ENCODE measurements at places on chromosomes 16 and 17. TPM values are rescaled to one million over a fixed set of nuclear protein-coding genes. Genes with fewer than 3 reads are reported as not detected.
A peak's percentile ranks its signal among the peaks of the same experiment; 100 is the strongest.

GRCh38 chr16:79150632-79151310 lies 449.8 kb downstream of the MAF start:
- DNase-seq = no peak

DNA sequence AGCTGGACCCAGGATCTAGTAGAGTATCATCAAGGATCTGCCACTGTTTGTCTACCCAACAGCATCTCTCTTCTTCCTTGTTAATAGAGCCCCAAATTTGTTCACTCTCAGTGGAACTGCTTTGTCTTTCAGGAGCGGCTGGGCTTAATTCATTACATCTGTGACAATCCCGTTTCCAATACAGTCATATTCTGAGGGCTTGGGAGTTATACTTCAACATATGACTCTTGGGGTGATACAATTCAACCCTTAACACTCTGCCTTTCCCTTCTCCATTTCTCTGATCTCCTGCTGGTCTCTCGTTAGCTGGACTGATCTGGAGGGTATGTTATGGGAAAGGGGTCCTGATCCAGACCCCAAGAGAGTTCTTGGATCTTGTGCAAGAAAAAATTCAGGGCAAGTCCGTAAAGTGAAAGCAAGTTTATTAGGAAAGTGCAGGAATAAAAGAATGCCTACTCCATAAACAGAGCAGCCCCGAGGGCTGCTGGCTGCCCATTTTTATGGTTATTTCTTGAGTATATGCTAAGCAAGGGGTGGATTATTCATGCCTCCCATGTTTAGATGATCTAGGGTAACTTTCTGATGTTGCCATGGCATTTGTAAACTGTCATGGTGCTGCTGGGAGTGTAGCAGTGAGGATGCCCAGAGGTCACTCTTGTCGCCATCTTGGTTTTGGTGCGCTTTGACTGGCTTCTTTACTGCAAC lies 42.4 kb downstream of the IQCK start:
- DNase-seq = no peak

GRCh38 chr16:25064937-25065336 lies 46.6 kb upstream of the LCMT1 start:
- no peak for DNase-seq

- DNase-seq = no peak
Observed at GRCh38 chr17:1754430-1755112, 7.3 kb upstream of the SERPINF1 start.

DNA sequence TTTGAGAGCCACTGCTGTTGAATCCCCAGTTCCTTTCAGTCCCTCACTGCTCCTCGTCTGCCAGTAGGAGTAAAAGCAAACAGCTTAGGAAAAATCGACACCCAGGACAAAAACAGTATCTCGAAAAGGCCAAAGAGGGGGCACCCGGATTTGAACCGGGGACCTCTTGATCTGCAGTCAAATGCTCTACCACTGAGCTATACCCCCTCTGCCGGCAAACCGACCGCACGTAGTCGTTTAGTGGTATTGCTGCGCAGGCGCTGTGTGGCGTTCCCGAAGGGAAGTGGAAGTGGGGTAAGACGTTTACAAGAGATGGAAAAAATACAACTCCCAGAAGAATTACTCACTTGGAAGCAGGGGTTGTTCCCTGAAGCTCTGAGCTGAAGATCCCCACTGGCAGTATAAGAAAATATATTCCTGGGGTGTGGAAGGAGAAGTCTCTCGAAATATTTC lies 2.2 kb upstream of the PLXDC1 start:
- peak; percentile 91 for DNase-seq

GRCh38 chr17:69978056-69978646 lies 96.9 kb upstream of the KCNJ16 start:
- no peak for DNase-seq

DNA sequence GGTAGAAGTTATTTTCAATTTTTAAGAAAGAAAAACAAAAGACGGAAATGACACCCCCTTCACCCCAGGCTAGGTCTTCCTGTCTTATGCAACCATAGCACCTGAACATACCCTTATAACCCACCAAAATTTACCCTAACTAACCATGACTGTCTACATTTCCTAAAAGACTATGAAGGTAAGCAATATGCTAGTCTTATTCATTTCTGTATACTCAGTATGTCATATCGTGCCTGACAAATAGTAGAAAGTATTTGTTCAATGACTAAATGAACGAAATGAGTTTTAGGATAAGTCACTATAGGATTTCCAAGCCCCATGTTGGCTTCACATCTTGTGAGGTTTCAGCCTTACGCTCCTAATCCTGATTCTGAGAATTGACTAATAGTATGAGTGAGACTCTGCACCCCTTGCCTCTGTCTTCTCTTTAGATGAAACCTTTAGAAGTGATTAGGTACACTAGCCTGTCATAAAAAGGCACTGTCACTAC lies 6.5 kb downstream of the ADAT1 start:
- no peak for DNase-seq

GRCh38 chr16:11946433-11946832 lies 4.6 kb upstream of the NPIPB2 start:
- no peak for DNase-seq

- no peak for DNase-seq
Observed at GRCh38 chr16:85011846-85012284, 530 bp upstream of the ZDHHC7 start.

- DNase-seq = no peak
Observed at GRCh38 chr17:79544142-79544914, 66.5 kb downstream of the RBFOX3 start.

DNA sequence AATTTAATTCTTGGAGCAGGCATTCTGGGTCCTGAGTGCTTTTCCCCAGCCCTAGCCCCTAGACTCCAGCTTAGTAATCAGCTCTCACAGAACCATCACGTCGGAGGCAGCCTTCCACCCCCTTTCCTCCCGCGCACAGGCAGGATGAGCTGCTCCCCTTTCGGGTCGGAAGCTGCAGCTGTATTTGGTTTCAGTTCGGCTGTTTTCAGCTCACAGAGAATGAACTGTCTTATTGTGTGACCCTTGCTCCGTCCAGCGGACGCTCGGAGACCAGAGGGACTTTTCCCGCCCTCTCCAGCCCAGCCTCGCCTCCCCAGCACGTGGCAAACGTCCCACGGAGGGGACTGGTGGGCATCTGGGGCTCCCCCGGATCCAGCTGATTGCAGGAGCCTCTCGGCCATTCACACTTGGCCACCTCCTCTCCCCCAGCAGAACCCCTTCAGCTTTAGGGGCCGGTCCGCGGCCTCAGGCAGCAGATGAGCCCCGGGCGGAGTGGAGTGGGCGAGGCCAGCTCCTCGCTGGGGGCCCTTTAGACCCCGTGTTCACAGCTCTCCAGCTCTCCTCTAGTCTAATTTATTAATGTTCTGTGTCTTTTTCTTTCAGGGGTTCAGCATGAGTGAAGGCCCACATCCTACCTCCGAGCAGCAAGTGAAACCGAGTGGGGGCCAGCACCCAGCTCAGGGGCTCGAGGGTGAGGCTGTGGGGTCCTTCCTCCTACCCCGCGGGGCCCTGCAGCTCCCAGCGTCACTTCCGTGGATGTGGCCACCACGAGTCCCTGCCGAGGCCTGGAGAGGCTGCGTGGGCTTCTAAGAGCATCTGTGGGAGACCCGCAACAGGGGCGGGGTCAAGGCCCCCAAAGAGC lies 863 bp upstream of the UTS2R start:
- no peak for DNase-seq

DNA sequence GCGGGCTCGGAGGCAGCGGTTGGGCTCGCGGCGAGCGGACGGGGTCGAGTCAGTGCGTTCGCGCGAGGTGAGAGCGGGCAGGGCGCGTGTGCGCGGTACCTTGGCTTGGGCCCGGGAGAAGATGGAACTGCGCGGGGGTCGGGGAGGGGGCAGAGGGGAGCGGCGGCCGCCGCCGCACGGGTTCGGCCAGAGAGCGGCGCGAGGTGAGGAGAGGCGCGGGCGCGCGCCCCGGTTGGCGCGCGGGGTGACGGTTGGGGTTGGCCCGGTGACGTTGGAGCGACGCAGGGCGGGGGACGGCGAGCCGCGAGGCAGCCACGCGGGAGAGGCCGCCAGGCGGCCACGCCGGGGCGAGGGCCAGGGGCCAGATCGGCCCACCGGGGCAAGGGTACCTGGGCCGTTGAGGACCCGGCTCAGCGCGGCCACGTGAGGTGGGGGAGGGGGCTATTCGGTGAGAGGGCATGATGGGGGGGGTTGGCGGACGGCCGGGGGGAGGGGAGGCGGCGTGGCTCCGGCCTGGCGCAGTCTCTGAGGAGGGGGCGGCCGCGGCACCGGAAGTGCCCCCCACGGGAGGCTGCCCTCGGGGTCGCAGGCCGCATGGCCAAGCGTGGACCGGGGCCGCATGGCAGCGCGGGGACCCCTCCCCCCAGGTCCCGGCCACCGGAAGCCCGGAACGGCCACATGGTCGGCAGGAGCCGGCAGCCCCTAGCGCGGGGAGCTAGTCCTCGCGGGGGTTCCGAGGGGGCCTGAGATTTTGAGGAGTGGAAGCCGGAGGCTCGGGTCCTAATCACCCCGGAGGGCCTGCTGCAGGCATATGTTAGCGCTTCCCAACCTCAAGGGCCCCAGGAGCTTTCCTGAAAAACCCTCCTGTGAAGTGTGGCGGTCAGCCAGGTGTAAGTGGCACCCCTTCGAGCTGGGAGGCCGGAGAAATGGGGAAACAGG lies 527 bp downstream of the EIF5A start:
- peak; percentile 74 for DNase-seq

DNA sequence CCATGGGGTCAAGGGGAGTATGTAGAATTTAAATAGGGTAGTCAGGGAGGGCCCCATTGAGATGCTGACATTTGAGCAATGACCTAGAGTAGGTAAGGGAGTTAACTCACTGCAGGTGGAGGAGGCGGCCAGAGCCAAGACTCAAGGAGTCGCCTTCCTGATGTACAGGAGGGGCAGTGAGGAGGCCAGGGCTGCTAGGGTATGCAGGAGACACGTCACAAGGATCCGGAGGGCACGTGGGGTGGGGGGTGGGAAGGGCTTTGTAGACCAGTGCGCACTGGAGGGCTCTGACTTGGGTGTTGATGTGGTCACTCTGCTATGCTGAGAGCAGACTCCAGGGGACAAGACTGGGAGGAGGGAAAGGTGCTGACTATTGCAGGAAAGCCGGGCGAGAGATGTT lies 37.5 kb downstream of the SPECC1 start:
- DNase-seq = no peak

DNA sequence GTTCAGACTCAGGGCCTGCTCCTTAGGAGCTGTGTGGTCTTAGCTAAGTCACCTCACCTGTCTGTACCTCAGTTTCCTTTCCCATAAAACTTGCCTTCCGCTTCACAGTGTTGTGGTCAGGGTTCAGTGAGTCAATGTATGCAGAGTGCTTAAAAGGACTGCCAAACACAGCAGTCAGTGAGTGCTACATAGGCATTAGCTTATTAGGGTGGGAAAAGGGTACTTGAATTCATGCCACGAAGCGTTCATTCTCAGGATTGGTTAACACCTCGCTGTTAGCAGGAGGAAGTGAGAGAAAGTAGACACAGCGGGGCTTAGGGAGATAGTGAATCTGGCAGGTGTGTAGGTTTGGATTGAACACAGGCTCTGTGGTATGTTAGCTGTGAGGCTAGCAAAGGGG lies 155.2 kb downstream of the SHISA9 start:
- DNase-seq = no peak

- DNase-seq = no peak
Observed at GRCh38 chr17:1237471-1237870, 32.8 kb upstream of the BHLHA9 start.

DNA sequence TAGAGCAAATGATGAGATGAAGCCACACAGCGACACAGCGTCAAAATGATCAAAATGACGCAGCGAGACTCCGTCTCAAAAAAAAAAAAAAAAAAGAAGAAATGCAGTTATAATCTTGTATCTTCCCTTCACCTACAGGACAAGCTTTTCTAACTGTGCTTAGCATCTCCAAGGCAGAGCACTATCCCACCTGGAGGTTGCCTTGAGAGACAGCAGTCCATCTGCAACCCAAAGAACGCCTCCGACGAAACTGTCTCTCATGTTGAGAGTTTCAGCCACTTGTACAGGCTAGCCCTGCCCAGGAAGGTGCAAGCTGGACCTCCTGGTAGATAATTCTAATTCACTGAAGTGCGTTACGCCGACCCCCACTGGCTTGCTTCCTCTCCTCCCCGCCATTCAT lies 46.7 kb upstream of the GCSH start:
- DNase-seq = no peak

GRCh38 chr17:16379654-16380053 lies 1.2 kb upstream of the UBB start:
- no peak for DNase-seq

DNA sequence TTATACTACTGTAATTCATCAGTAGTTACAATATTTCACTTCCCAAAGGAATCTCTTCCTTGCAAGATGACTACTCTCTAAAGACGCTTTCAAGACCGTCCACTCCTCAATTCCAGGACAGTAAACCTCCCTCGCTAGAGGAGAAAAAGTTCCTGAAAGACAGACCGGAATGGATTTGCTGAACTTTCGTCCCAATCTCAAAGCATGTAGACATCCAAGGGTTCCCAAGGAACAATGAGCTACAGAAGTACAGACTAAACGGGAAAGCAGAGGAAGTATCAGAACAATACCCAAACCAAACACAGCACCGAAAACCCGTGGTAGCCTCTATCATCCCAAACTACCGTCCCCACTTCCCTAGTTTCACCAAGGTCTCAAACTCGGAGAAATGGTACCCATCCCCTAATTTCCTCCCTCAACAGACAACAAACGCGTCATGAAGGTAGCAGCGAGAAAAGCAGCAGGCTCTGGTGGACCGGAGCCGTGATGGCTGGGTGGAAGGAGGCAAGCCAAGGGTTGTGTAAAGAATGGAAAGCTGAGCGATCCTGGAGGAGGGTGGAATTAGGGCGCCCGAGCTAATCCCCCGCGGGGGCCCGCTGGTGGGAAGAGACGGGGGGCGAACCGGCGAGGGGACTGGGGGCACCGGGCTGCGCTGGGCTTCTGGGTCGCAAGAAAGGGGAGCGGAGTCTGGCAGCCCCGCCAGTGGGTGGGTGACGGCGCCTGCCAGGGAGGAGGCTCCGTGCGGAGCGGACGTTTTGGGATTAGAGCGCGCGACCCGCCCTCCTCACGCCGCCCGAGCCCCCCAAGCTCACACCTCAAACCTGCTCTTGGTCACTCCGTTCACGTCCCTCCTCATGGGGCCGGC lies 647 bp downstream of the FBXL20 start:
- no peak for DNase-seq

- peak; percentile 21 for DNase-seq
Observed at GRCh38 chr17:29068818-29069217, 25.9 kb downstream of the PIPOX start.

DNA sequence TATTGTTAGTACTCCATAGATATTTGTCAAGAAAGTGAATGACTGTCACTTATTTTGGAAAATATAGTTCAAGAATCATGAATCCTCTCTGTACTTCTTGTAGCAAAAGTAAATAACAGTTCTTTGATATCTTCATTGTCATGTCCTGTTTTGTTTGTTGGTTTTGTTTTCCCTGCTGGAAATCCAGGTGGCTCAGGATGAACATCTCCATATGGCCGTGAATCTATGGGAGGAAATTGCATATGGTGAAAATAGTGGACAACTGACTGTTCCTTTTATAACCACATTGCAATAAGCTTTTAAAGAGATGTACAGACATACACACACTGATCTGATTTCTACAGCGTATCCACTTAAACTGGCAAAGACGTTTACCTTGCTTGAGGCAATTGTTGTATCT lies 637.0 kb upstream of the RBFOX1 start:
- no peak for DNase-seq

The PIK3R5 gene
- 2.5 TPM for total RNA-seq

The SLC9A5 gene
- total RNA-seq = 1.2 TPM

The CDH15 gene
- total RNA-seq = not detected

The RNF151 gene
- not detected for total RNA-seq

The APOBR gene
- total RNA-seq = 0.47 TPM

The BEAN1 gene
- 3.3 TPM for total RNA-seq

The OVCA2 gene
- 14.4 TPM for total RNA-seq

The KRTAP1-1 gene
- not detected for total RNA-seq

The BRICD5 gene
- total RNA-seq = 10.0 TPM

The ZMYND15 gene
- total RNA-seq = 0.20 TPM

The TLCD3B gene
- not detected for total RNA-seq

The ADAM11 gene
- 27.2 TPM for total RNA-seq

The DNAAF8 gene
- total RNA-seq = 0.30 TPM

The ACSM2A gene
- not detected for total RNA-seq

Measured in left ventricle myocardium superior (tissue), 1 donor.